Smooth muscle cell of bladder (primary cell): ENCODE measurements at places on chromosomes 2 and 18. TPM values are rescaled to one million over a fixed set of nuclear protein-coding genes. Genes with fewer than 3 reads are reported as not detected.

The TMEM247 gene
- total RNA-seq: not detected in 2 replicates

The COL5A2 gene
- total RNA-seq: 779 and 785 TPM in 2 replicates

The AFF3 gene
- 0.28 and 0.71 TPM in 2 replicates for total RNA-seq

The RNU2-63P gene
- 325 TPM in 1 of 2 replicates, not detected in the other for total RNA-seq

The KLHL30 gene
- 0.46 and 0.57 TPM in 2 replicates for total RNA-seq

The ITM2C gene
- 97.6 and 110 TPM in 2 replicates for total RNA-seq

The CNPPD1 gene
- total RNA-seq: 20.1 and 25.6 TPM in 2 replicates

The LIMS4 gene
- 1.1 TPM in 2 replicates for total RNA-seq

The ELOA2 gene
- under 0.01 TPM in 1 of 2 replicates, not detected in the other for total RNA-seq

The REG1B gene
- not detected in 2 replicates for total RNA-seq

The ADNP2 gene
- 9.3 and 10.5 TPM in 2 replicates for total RNA-seq

The MDH1B gene
- total RNA-seq: 1.4 and 2.0 TPM in 2 replicates

The LINC00305 gene
- not detected in 2 replicates for total RNA-seq

The COMMD1 gene
- 41.5 and 44.5 TPM in 2 replicates for total RNA-seq

The PRKAG3 gene
- total RNA-seq: not detected in 2 replicates

The GPC1 gene
- total RNA-seq: 52.1 and 57.9 TPM in 2 replicates

The HOXD12 gene
- total RNA-seq: not detected in 2 replicates

The BMP10 gene
- not detected in 2 replicates for total RNA-seq

The ABCG5 gene
- not detected in 2 replicates for total RNA-seq

The HTR2B gene
- 6.0 and 10.8 TPM in 2 replicates for total RNA-seq

The KCMF1 gene
- 51.6 and 77.2 TPM in 2 replicates for total RNA-seq
